ENCODE measurements at places on chromosomes 3 and 15.
A peak's percentile ranks its signal among the peaks of the same experiment; 100 is the strongest.

DNA sequence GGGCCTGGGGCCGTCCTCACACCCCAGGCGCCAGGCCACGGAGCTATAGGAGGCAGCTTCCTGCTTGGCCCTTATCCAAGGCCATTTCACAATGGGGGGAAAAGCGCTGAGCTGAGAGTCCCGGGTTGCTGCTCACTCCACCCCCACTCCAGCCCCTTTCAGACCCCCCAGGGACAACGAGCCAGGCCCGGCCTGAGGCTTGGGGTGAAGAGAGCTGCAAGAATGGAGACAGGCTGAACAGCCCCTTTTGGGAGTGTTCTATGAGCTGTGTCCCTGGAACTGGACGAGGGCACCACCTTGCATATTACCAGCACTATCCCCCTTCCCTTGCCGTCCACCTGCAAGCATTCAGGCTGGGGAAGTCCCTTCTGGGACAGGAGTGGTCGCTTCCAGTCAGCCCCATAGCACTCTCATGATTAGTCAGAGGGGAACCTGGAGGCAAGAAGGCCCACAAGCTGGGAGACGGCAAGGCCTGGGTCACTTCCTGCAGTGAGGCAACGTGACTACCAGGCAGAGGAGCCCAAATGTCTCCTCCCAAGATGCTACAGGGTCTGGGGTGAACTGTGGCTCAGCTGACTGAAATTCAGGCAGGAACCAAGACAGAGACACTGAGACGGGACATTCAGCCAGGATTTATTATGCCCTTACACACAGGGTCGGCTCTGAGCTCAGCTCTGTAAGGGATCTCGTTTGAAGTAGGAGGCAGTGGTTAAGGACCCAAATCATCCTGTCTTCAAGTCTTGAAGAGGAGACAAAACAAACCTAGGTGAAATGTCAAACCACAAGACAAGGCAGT lies 8.6 kb upstream of the SRP14 start:
- DNase-seq, result peak; percentile 65

DNA sequence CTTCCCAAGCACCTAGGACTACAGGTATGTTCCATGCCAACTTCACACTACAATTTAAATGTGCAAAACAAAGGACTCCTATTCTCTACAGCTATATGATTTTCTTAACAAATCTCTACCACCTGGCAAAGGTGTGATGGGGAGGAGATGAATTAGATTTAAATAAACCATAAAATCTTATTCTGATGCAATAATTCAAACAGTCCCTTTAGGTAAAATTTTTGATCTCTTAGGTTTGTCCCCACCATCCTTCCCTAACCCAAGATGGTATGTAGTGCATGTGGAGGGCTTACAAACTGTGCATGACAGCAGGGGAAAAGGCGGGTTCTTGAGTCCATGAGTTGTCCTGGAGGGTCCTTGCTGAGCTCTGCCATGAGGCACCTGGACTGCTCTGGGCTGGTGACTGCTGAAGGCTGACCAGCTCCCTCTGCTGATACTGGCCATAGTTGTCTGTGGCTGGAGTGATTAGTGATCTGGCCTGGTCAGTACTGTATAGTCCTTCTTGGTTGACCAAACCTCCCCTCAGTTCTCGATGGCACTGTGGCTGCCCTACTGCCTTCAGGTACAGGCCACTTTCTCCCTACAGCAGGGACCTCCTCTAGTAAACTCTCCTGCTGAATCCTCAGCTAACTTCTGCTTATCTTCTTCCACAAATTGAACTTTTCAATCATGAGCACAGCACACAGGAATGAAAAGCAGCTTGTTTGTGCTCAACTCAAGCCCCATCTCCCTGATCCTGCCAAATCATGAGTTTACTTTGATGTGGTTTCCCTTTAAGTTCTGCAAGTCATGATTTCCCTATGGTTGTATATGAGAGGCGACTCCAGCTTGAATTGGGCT lies 30.1 kb downstream of the CFAP161 start:
- DNase-seq, result peak; percentile 90

GRCh38 chr3:171743327-171744157 lies 66.7 kb downstream of the PLD1 start:
- no peak for DNase-seq

DNA sequence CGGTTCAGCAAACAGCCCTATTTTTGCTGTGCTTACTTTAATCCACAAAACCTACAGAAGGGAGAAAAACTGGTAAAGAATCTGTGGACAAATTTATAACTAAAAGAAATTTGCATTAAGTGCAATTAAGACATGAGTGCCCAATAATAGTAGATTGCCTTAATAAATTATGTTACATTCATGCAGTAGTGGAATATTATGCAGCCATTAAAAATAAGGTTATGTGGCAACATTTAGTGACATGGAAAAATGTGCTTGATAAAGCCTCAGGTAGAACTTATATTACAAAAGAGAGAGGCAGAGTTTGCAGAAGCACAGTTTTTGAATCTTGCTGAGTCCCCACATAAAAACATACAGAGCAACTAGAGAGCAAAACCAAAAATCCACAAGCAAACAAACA lies 253.0 kb downstream of the FOXP1 start:
- DNase-seq, result no peak

- no peak for DNase-seq
These were observed 28.7 kb downstream of the ALDH1L1 start for GRCh38 chr3:126151562-126152302.

- no peak for DNase-seq
These were observed 494 bp downstream of the CPLX3 start for GRCh38 chr15:74826921-74827320.
